ENCODE measurements at places on chromosomes 16 and 17.

DNA sequence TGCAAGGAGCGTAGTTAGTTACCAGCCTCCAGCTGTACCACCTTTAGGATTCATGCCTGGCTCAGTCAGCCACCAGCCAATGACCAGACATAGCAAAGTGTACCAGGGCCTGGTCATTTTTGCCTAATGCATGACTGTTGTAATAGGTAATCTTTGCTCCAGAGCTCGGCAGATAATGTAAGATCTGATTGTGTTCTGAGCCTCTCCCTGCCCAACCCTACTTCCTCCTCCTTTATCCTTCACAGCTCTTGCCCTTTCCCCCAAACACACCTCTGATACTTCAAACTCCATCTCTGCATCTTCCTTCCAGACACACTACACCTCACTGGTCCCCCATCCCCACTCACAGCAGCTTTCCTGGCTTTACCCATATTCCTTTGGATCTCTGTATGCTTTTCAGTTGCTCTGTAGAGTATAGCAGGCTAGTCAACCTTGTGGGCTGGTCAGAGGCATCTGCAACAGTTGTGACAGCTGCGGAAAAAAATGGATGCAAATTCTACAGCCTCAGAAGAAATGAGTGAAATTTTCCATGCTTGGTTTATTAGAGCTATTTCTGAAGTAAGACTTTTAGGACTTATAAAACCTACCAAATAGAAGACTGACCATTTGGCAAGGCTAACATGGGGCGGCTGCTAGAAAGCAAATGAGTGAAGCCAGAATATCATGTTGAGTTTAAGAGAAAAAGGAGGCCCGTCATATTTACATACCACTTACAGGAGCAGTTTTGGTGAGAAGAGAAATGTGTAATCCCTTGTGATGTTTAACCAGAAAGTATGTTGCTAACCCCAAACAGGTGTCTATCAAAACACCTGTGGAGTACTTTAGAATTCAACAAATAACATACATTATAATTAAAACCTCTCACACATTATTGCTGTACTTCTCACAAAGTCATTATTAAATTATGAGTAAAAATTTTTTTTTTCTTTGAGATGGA is 19.9 kb upstream of the C16orf87 start:
- H3K27ac ChIP-seq, result no peak overlapping the region
- H3K4me3 ChIP-seq, result no peak overlapping the region
- no peaks in the 10 kb centered on the region for H3K4me1 ChIP-seq
- H3K36me3 ChIP-seq, result no peaks in the 10 kb centered on the region

DNA sequence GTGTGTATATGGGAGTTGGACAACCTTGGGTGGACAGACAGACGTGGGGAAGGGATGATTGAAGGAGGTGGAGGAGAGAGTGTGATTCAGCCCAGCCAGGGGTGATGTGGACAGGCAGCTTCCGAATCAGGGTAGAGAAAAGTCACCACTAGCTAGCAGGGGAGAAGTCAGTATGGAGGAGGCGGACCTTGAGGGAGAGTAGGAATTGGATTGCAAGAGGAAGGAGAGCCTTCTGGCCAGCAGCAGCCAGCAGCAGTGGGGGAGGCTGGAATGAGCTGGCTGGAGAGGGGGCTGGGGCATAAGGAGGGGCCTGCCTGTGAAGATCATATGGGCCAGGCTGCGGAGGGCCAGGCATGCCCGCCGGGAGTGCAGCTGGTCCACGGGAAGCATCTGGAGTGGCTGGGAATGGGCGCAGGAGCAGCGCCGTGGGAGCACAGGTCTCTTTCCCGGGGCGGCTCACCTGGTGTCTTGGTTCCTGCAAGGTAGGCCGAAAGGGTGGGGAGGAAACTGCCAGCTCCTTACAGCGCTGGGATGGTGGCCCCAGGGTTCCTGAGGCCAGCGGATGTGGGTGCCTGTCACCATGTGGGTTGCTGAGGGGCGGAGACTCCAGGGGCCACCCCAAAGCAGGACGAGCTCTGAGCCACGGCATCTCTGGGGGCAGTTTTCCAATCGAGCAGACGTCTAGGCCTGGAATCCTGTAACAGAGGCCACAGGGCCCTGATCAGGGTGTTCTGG is 235.3 kb downstream of the SEC14L1 start:
- H3K4me1 ChIP-seq, result peaks cover 20% of the 10 kb centered on the region
- peak overlapping the region; percentile 10 for H3K4me3 ChIP-seq
- no peaks in the 10 kb centered on the region for H3K36me3 ChIP-seq
- no peaks in the 10 kb centered on the region for H3K27me3 ChIP-seq

DNA sequence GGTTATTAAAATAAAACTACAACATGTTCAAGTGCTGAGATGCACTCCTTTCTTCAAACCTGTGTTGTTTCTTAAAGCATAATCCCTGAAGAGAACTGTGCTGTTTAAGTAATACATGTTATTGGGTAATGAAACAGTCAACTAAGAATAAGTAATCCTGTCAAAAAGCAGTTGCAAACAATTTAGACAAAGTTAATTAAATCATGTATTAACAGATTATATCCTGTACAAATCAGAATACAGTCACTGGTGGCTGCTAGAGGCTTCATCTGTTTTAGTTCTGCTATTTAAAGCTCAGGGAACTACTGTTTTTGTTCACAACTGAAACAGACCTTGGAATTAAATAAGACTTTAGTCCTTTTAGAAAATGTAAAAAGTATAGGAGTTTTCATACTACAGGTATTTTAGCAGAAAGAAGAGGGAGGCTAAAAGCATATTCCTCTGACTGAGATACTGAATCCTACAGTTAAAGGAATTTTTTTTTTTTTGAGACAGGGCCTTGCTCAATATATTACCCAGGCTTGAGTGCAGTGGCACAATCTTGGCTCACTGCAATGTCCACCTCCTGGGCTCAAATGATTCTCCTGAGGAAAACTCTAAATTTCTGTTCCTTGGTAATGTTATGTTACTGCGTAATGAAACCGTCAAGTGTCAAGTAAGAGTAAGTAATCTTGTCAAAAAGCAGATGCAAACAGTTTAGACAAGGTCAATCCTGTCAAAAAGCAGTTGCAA is 27.3 kb upstream of the ITGA2B start:
- H3K27me3 ChIP-seq, result no peaks in the 10 kb centered on the region
- H3K4me3 ChIP-seq, result no peak overlapping the region
- no peak overlapping the region for H3K27ac ChIP-seq
- no peaks in the 10 kb centered on the region for H3K4me1 ChIP-seq
- DNase-seq, result no peak
- no peaks in the 10 kb centered on the region for H3K36me3 ChIP-seq

GRCh38 chr16:25110387-25110947 is 1.1 kb upstream of the LCMT1 start:
- H3K36me3 ChIP-seq, result no peaks in the 10 kb centered on the region
- H3K4me3 ChIP-seq, result peak overlapping the region; percentile 37
- peaks cover 23% of the 10 kb centered on the region for H3K4me1 ChIP-seq
- H3K27ac ChIP-seq, result peak overlapping the region; percentile 82
- no peaks in the 10 kb centered on the region for H3K27me3 ChIP-seq

DNA sequence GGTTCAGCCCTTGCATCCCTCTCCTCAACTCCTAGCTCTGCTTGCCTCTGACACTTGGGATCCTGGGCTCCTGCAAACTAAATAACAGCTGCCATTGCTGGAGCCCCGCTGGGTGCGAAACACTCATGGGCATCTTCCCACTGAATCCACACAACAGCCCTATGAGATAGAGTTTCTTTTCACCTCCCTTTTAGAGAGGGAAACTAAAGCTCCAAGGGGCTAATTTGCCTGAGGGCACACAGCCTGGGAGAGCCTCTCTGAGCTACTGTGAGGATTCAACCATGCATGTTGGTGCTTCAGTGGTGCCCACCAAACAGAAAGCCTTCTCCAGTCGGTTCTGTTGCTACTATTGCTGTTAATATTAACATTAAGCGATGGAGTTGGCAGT is 4.0 kb downstream of the ACBD4 start:
- H3K27ac ChIP-seq, result no peak overlapping the region
- DNase-seq, result no peak
- H3K4me1 ChIP-seq, result peaks cover 10% of the 10 kb centered on the region
- H3K36me3 ChIP-seq, result no peaks in the 10 kb centered on the region
- H3K4me3 ChIP-seq, result no peak overlapping the region

GRCh38 chr17:50882851-50883250 is 16.7 kb upstream of the TOB1 start:
- H3K36me3 ChIP-seq, result no peaks in the 10 kb centered on the region
- no peak overlapping the region for H3K4me3 ChIP-seq
- no peak for DNase-seq
- H3K27ac ChIP-seq, result no peak overlapping the region
- peaks cover 6% of the 10 kb centered on the region for H3K4me1 ChIP-seq

GRCh38 chr17:29158096-29158487 is 22.1 kb downstream of the MYO18A start:
- H3K27me3 ChIP-seq, result no peaks in the 10 kb centered on the region
- H3K36me3 ChIP-seq, result no peaks in the 10 kb centered on the region
- H3K4me1 ChIP-seq, result peaks cover 38% of the 10 kb centered on the region
- no peak overlapping the region for H3K27ac ChIP-seq
- H3K4me3 ChIP-seq, result no peak overlapping the region

GRCh38 chr17:64385187-64386083 is 5.2 kb downstream of the PECAM1 start:
- no peak for DNase-seq
- no peaks in the 10 kb centered on the region for H3K36me3 ChIP-seq
- H3K27me3 ChIP-seq, result no peaks in the 10 kb centered on the region
- no peaks in the 10 kb centered on the region for H3K4me1 ChIP-seq

DNA sequence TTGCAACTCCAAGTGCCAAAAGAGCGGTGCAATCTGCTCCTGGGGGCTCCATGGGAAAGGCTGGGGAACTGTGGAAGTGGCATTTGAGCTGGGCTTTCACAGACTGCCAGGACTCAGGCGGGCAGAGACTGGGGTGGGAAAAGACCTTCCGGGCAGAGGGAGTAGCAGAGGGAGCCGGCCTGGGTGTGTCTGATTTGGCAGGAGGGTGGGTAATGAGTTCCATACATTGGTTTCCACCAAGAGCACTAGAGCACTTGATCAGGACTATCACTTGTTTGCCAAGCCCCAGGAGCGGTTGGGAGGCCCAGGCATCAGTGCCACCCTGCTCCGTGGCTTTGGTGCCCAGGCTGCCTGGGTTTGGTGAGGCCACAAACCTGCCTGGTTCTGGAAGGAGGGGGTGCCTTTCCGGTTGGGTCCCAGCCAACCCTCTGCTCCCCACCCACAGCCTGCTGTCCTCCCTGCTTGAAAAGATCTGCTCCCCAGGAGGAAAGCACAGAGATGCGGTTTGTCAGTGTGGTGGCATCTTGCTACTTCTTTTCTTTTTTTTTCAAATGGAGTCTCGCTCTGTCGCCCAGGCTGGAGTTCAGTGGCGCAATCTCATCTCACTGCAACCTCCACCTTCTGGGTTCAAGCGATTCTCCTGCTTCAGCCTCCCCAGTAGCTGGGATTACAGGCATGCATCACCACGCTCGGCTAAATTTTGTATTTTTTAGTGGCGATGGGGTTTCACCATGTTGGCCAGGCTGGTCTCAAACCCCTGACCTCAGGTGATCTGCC is 3.5 kb upstream of the TRIM47 start:
- H3K4me1 ChIP-seq, result peaks cover 2% of the 10 kb centered on the region
- H3K27me3 ChIP-seq, result no peaks in the 10 kb centered on the region
- no peak for DNase-seq
- no peak overlapping the region for H3K27ac ChIP-seq
- H3K4me3 ChIP-seq, result no peak overlapping the region

DNA sequence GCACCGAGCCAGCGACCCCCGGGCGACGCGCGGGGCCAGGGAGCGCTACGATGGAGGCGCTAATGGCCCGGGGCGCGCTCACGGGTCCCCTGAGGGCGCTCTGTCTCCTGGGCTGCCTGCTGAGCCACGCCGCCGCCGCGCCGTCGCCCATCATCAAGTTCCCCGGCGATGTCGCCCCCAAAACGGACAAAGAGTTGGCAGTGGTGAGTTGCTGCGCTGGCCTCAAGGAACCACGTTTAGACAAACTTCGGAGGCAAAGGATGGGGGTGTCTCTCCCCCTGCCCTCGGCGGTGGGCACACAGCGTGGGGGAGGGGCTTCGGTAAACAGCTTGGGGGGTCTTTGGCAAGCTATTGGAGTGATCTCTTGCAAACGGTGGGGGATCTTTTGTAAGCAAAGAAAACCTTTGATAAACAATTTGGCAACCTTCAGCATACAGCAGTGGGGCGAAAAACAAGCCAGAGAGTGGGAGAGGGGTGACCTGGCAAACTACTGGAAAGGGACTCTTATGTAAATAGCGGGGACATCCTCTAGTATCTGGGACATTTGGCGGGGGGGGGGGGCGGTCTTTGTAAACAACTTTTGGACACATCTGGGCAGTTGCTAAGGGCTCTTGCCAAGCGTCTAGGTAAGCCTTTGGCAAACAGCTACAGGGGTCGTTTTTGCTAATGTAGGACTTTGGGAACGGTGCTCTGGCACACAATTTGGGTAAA is 587 bp downstream of the MMP2 start:
- peak overlapping the region; percentile 63 for H3K27ac ChIP-seq
- DNase-seq, result no peak
- H3K36me3 ChIP-seq, result no peaks in the 10 kb centered on the region
- H3K4me3 ChIP-seq, result peak overlapping the region; percentile 27

DNA sequence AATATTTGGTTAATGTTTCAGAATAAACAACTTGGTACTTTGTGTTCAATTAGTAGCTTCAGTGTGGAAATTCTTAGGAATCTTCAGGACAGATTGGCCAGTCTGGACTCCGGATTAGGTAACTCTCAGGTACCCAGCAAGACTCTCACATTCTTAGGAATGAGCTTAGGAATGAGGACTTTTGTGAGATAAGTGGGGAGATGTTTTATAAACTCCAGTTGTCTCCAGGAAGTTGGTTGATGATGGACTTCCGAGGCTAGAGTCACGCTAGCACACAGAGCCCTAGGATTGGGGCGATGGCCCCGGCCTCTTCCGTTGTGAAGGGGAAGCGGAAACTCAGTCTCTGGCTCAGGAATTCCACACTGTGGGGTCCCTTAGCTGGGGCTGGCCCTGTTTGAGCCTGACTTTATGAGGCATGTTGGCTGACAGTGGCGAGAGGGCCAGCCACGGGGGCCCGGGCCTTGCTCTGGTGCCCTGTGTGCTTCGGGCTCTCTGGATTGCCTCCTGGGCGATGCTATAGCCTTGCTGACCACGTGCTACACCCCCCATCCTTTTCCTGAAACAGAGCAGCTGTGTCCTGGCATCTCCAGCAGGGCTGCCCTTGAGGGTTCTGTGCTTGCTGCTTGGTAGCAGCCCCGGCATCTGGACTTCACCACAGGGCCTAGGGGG is 32.4 kb downstream of the RAB11FIP3 start:
- no peaks in the 10 kb centered on the region for H3K4me1 ChIP-seq
- H3K4me3 ChIP-seq, result no peak overlapping the region
- no peaks in the 10 kb centered on the region for H3K36me3 ChIP-seq
- no peaks in the 10 kb centered on the region for H3K27me3 ChIP-seq

GRCh38 chr17:43526886-43527648 is 19.1 kb downstream of the ETV4 start:
- H3K4me3 ChIP-seq, result no peak overlapping the region
- H3K27me3 ChIP-seq, result no peaks in the 10 kb centered on the region
- DNase-seq, result no peak
- no peaks in the 10 kb centered on the region for H3K4me1 ChIP-seq

- no peaks in the 10 kb centered on the region for H3K36me3 ChIP-seq
- no peak overlapping the region for H3K27ac ChIP-seq
- H3K4me1 ChIP-seq, result no peaks in the 10 kb centered on the region
- H3K27me3 ChIP-seq, result no peaks in the 10 kb centered on the region
- DNase-seq, result no peak
These were observed 22.4 kb downstream of the LITAF start for GRCh38 chr16:11564046-11564926.
